NCI-H446 (cell line): ENCODE measurements at places on chromosomes 13 and 19.

DNA sequence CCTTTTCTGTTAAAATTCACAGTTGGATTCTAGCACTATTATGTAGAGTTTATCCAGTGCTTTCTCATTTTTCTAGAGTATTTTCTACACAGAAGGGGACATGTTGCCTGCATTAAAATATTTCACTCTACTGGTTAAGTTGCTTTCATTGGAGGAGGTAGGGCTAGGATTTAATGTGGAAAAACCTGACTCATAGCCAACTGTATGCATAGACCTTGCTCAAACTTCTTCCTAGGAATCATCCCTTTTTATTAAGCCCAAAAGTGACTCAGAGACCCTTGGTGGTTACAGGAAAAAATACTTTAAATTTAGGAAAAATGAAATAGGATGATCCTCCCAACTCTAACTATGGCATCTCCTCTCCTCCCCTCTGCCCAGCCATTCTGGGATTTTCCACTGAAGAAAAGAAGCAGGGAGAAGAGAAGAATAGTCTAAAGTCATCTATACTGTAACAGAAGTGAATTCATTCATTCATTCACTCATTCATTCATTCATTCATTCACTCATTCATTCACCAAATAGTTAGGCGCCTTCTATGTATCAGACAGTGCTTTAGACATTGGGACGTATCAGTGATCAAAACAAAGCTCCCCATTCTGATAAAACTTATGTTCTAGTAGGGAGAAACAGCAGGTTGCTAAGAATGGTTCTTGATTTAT lies 109.0 kb upstream of the HTR2A start:
- DNase-seq: no peak

GRCh38 chr19:31706691-31707620 lies 357.7 kb upstream of the TSHZ3 start:
- no peak for DNase-seq

GRCh38 chr13:70370924-70371323 lies 262.7 kb upstream of the KLHL1 start:
- DNase-seq: no peak

- DNase-seq: no peak
These were observed 83.9 kb downstream of the OLFM4 start for GRCh38 chr13:53112522-53112921.

- no peak for DNase-seq
These were observed 16.1 kb upstream of the RASA3 start for GRCh38 chr13:114148521-114148855.

DNA sequence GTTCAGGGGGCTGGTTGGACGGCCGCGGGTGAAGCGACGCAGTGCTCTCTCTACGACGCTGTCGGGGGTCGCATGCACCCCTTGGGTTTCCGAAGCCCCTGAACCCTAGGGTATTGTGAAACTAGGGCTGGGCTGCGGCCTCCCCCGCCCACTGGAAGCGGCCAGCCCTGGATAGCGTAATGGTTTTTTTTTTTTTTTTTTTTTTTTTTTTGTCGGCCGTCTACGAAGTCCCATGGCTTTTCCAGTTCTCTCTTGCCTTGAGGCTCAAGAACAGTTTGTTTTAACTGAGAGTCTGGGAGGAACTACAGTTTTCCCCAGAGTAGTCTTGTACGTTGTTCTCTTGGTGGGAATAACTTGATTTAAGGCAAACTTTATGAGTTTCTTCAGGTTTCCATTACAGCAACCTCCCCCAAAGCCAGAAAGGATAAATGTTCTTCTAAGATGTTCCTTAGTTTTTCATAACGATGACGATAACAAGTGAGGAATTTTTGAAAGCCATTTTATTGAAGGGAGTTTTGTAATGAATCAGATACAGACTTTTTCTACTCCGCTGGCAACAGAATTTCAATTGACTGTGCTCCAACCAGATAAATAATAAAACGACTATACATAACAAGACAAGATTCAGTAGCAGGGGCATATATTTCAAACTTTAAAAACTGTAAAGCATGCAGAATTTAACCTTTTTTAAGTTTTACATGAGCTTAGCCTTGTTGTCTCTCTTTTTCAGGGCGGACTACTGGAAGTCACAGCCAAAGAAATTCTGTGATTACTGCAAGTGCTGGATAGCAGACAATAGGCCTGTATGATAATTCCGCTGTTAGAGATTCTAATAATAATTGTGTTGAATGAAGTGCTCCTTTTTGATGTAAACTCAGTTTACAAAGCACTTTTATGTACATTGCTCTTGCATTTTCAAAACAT lies 867 bp downstream of the WBP4 start:
- DNase-seq: peak; percentile 60

DNA sequence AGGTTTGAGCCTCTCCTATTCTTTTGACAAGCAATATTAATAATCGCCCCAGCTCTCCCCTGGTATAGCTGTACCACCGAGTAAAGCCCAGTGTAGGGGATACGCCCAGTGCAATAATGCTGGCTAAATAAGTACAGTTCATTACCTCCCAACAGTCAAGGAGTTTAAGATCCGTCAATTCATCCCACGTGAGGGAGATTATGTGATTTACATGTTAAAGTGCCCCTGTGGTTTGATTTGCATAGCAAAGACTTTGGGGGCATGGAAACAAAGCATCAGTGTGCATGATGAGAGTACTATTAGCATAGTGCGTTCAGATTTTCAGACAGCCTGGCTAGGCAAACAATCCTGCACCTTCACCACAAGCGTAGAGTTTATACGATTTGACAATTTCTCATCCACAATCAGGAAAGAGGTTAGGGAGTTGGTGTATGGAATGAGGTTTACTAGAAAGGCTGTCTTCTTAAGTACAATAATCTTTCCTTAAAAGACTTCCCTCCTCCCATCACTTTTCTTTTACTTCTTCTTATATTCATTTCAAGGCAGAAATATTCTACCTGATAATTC lies 754.0 kb downstream of the DIAPH3 start:
- no peak for DNase-seq

GRCh38 chr19:6648141-6648715 lies 21.7 kb downstream of the TNFSF14 start:
- no peak for DNase-seq

DNA sequence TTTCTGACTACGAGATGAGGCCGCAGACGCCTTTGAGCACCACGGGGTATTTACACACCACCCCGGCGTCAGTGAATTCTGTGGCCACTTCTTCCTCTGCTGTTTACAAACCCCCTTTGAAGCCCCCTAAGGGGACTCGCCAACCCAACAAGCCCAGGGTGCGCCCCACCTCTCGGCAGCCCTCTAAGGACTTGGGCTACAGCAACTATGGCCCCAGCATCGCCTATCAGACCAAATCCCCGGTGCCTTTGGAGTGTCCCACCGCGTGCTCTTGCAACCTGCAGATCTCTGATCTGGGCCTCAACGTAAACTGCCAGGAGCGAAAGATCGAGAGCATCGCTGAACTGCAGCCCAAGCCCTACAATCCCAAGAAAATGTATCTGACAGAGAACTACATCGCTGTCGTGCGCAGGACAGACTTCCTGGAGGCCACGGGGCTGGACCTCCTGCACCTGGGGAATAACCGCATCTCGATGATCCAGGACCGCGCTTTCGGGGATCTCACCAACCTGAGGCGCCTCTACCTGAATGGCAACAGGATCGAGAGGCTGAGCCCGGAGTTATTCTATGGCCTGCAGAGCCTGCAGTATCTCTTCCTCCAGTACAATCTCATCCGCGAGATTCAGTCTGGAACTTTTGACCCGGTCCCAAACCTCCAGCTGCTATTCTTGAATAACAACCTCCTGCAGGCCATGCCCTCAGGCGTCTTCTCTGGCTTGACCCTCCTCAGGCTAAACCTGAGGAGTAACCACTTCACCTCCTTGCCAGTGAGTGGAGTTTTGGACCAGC lies 5.3 kb downstream of the SLITRK5 start:
- no peak for DNase-seq

DNA sequence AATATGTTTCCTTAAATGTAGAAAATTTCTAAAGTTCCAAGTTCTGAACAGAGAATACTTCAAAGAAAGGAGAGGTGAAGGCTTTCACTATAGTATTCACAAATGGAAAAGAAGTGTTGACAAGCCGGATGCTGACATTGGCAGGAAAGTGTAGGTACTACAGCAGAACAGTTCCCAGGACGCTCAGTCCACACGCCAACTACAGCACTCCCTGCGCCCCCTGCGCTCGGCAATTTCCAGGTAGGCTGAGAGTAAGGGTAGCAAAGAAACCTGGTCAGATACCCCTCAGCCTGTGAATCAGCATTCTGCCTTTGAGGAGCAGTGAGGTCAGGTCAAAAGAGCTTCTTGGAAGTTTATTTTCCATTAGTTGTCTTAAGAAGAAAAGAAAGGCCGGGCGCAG lies 115.3 kb downstream of the NALCN start:
- DNase-seq: no peak

DNA sequence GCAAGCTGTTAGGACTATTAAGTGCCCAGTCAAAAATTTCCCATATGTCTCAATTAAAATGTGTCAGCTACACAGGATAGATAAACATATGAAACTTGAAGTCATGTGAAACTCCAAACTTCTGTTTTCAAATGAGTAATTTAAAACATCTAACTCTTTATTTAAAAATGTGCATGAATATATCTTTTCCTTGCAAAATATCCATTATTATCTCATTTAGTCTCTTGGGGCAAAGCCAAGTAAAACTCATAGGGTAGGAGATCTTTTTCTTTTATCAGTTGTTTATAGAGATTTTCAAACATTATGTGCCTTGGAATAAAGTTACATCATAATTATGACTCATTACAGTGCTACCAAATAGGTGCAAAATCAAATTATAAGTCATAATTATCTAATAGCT lies 2020.1 kb upstream of the PRR20A start:
- DNase-seq: no peak

- DNase-seq: peak; percentile 93
These were observed 204.4 kb downstream of the LACC1 start for GRCh38 chr13:44084146-44084545.

DNA sequence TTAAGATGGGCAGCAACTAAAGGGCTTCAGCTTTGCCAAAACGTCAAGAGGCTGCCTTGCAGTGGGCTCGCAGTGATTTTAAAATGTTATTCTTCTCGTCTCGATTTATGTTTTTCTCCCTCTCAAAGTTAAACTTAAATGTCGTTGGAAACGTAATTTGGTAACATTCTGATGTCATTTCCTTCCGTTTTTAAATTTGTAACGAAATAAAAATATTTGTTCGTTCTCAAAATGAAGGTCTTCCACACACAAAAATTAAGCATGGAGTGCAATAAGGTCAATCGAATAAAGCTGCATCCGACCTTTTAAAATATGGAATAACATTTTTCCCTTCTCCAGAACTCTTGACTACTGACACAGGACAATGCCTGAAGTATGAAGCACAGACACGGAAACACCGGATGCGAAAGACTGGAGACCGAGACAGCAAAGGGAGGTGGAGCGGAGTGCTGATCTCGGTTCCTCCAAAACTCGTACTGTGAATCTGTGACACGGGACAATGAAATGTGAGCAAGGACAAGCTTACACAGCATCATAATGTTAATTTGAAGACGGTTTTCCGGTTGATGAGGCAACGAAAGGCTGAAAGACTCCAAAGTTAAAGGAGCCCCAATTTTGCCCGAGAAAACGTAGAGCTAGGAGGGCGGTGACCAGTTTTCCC lies 850 bp downstream of the MTMR6 start:
- peak; percentile 7 for DNase-seq

GRCh38 chr19:49255674-49256073 lies 69.3 kb downstream of the SLC6A16 start:
- no peak for DNase-seq

GRCh38 chr13:20230913-20231838 lies 943 bp downstream of the GJB6 start:
- no peak for DNase-seq

- DNase-seq: peak; percentile 10
These were observed 143.3 kb upstream of the IPO5 start for GRCh38 chr13:97810152-97810551.

DNA sequence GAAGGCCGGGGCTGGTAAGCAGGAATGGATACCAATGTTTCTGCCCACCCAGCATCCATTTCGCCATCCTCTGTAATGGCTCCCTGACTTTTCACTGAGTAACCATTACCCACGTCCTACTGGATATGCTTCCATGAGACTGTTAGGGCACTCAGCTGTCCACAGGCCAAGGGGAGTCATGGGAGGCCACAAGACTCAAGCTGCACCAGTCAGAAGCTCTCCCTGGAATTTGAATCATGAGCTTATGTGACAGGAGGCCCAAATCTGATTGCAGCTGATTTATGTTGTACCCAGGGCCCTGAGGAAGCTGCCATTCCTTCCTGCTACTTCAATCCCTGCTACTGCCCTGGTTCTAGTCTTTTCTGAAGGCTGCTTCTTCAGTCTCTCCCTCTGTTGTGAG lies 28.3 kb downstream of the DEDD2 start:
- no peak for DNase-seq

- DNase-seq: peak; percentile 99
These were observed at the start of gene RPL18A for GRCh38 chr19:17859533-17860330. Gene RPL18A, plus strand, starts transcription at chr19:17859910. Its CDS starts 47 bp downstream, at chr19:17859957.

DNA sequence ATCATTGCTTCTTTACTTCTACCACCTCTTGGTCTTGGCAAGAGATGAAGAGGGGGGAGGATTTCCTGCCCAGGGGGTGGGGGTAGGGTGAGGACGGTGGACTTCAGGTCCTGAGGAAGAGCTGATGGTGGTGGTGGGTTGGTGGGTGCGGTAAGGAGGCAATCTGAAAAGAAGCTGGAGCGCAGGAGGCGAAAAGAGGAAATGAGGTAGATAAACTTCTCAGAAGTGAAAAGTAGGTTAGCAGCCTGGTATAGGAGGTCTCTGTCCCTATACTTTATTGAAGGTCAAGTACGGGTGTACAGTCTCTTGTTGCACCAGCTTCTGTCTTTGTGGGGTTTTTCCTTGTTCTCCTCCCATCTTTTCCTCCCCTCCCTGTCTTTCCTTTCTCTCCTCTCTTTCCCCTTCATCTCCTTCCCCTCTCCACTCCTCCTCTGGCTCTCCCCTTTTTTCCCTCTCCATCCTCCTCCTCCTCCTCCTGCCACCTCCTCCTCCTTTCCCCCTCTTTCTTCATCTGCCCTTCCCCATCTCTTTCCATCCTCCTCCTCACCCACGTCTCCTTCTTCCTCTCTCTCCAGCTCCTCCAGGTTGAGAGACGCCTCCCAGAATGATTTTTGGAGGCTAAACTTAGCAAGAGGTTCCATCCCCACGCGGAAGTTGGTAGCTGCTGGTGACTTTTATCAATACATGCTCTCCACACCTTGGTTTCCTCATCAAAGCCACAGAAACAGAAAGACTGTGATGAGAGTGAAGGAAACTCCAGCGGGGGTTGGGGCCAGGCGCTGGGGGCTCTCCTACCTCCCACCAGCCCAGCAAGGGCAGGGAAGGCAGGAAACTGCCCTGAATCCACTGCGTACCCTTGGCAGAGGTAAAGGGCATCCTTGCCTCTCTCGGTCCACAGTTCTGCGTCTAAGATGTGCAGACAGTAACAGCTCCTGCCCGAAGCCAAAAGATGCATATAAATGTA lies 15.3 kb downstream of the TNFSF14 start:
- no peak for DNase-seq

- peak; percentile 33 for DNase-seq
These were observed 145.1 kb upstream of the ZNF536 start for GRCh38 chr19:30227012-30227621.

DNA sequence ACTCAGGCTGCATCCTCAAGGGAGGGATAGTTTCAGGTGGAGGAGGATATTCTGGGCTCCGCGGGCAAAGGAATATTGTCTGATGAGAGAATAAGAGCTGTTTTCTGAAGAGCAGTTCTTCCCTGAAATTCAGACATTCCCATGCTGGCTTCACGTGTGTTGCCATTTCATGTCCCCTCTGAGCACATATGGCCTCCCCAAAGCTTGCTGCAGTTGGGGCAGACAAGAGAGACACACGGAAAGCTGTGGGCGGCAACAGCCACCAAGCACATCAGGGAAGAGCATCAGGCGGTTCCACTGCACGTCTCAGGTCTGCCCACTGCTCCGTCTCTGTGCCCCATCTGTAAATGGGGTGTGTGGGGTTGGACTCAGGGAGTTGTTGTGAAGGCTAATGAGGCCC lies 247.5 kb upstream of the TSHZ3 start:
- no peak for DNase-seq

GRCh38 chr13:88704600-88705275 lies 1033.6 kb downstream of the SLITRK5 start:
- DNase-seq: no peak
